Activated CD8-positive, alpha-beta memory T cell treated with anti-CD3 and anti-CD28 coated beads for 1 hour (primary cell): ENCODE measurements at places on chromosomes 12 and 14.

DNA sequence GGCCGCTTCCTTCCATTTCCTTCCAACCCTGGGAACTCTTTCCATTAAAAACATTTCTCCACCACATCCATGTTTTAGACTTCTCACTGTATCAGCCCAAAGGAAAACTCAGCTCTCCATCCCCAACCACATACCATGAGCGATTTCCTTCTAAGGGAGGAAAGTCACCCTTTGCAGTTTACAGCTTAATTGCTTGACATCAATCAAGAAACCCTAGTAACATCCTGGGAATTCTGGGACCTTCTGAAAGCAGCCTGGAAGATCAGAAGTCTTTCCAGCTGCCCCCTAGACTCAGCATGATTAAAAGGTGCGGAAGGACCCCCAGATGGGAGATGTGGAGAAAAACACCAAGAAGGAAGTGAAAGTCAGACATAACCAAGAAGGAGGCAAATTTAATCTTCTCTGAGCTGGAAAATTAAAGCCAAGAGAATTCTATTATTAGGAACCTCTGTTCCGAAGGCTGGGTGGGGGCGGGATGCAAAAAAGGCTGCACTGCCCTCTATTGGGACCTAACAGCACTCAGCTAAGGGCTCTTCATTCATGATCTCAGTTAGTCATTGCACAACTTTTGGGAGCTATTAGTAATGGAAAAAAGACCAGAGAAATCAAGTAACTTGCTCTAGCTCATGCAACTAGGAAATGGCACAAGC is 73.3 kb upstream of the PLXNC1 start:
- no peak for DNase-seq

- no peak for DNase-seq
These were observed 38.9 kb upstream of the DICER1 start for GRCh38 chr14:95196268-95196667.

- no peak for DNase-seq
These were observed 307.7 kb downstream of the CCDC91 start for GRCh38 chr12:28497889-28498411.

DNA sequence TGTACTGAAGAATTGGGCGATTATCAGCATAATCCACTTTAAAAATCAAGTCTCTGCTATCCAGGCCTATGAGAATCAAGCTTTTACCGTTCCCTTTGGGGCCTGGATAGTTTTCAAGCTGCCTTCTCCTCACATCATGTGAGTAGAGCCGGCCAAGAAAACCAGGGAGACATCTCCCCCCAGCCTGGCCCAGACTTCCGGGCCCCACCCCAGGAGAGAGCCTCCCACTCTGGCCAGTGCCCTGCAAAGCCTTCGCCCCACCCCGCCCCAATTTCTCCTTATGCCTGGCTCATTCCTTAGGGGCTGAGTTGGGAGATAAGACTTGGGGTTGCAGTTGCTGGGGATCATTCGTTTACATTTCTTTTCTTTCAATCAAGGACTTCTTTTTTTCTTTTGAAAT is 1.4 kb upstream of the TMEM132C start:
- no peak for DNase-seq

DNA sequence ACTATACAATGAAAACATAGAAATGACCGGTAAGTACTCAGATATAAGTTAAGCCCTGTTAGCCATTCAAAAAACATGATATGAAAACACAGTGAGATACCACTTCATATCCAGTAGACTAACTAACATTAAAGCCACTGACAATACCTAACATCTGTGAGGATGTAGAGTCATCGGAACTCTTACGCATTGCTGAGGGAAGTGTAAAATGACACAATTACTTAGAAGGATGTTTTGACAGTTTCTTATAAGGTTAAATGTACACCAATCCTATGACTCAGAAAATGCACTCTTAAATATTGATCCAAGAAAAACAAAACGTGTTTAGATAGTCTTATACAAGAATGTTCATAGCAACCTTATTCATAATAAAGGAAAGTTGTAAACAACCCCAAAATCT is 782.9 kb downstream of the BCL11B start:
- DNase-seq = no peak

GRCh38 chr12:123983822-123984485 is 10.9 kb downstream of the ZNF664 start:
- peak; percentile 6 for DNase-seq

DNA sequence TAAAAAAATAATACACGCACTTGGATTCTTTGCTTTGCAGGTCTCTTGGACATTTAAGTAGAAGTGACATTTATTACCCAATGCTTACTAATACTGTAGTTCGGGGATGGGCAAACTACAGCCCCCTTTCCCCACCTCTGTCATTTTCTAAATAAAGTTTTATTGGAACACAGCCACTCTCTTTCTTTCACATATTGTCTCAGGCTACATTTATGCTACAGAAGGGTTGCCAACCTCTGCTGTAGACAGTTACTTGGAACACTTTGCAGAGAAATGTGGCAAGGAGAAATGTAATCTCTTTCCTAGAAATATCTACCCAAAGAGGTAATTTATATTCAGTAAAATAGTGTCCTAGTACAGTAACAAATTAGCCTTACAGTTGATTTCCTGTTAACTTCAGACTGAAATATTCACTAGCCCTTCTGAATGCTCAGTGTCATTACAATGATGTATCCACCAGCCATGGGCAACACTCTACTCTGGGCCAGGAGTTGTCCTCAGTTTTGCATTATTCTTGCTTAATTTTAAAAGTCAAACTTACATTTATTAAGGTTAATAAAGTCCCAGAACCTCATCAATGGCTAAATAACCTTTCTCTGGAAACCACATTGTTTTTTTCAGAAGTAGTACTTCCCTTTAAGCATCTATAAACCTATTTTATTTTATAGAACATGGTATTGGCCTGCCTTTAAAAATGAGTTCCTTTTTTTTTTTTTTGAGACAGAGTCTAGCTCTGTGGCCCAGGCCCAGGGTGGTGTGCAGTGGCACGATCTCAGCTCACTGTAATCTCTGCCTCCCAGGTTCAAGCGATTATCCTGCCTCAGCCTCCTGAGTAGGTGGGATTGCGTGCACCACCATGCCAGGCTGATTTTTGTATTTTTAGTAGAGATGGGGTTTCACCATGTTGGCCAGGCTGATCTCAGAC is 269.6 kb upstream of the AMIGO2 start:
- no peak for DNase-seq

DNA sequence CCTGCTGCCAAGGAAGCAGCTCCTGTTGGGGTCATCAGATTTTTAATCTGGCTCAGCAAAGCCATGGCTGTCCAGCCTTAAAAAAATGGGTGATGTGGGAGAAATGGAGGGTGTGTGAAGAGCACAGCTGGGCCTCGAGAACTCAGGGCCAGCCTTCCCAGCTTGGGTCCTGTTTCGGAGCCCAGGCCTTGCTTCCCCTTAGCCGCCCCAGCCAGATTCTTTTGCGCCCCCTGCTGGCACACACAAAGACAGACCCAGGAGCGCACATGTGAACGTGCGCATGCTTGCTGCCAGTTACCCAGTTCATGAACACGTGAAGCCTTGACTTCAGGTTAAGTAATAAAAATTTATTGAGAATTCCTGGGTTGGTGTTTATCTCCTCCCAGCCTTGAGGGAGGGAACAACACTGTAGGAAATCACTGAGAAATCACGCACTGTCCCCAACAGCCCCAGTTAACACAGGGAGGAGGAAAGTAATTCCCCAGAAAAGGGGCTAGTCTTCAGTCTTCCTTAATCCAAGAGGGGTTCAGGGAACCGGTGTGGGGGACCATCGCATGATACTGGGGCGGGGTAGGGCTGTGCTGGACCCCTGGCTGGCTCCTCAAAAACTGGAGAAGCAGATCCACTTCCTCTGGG is 5.3 kb downstream of the PHB2 start:
- DNase-seq = peak; percentile 81

DNA sequence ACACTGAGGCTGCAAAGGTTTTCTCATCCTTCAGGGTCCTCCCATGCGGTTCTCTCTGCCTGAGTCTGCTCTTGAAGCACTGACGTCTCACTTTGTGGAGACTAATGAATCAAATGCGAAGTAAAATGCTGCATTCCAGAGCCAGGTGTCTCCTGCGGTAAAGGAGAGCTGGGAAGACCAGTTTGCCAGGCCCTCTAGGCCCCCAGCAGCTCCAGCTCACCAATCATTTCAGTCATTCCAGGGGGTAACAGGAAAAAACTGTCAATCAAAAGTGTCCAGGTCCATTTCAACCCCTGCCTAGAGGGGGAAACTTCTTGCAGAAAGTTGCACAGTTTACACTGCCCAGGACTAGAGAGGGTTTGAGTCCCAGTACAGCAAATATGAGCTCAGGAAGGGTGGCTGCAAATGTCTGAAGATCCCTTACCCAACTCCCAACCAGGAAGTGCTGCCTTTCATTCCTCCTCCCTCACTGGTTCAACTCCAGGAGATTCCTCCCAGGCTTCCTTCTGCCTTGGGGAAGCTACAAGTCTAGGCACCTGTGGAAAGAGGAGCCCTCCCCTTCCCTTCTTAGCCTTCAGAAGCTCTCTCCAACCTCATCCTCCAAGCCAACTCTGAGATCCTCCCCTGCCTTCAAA is 2.7 kb upstream of the NXPH4 start:
- DNase-seq = no peak

DNA sequence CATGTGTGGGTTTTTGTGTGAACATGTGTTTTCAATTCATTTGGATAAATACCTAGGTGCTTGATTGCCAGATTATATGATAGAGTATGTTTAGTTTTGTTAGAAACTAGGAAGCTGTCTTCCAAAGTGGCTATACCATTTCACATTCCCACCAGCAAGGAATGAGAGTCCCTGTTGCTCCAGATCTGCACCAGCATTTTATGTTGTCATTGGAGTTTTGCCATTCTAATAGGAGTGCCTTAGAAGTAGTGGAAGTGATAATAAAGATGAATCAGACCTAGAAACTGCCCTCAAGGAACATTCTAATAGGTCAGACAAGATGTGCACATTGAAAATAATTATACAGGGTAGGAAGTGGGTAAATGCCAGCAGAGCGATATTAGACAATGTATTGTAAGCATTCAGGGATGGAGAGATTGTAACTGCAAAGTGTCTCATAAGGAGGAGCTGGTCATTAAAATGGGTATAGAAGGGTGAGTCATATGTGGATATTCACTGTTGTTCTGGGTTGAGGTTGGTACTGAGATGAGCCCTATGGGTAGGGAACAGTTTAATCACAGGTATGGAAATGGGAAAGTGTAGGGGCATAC is 71.4 kb downstream of the MNAT1 start:
- no peak for DNase-seq

- no peak for DNase-seq
These were observed 21.8 kb downstream of the SLC15A4 start for GRCh38 chr12:128801879-128802391.

- DNase-seq = no peak
These were observed 171.0 kb upstream of the DAAM1 start for GRCh38 chr14:59017285-59017965.

DNA sequence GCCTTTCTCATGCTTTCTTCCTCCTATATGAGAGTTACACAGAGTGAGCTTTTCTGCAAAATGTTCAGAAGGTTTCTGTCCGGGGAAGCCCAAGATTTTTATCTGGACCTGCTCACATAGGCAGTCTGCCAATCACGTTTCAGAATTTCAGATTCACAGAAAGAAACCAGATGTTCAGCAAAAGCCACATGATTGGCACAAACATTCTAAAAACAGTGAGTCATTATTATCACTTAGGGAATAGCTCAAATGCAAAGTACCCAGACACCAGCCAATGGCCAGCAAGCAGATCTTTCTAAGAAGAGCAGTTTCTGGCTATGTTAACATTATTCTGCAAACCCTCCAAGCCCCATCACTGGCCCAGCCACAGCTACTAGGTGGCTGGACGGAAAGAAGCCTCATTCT is 1558.5 kb upstream of the TMEM132C start:
- no peak for DNase-seq

DNA sequence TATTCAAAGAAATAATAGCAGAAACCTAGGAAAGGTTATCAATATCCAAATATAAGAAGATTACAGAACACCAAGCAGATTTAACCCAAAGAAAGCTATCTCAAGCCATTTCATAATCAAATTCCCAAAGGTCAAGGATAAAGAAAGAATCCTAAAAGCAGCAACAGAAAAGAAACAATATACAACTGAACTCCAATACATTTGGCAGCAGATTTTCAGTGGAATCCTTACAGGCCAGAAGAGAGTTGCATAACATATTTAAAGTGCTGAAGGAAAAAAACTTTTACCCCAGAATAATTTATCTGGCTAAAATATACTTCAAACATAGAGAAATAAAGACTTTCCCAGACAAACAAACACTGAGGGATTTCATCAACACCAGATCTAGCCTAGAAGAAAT is 54.3 kb downstream of the DENND5B start:
- DNase-seq = no peak

- DNase-seq = no peak
These were observed 14.3 kb downstream of the PPP1R12A start for GRCh38 chr12:79920421-79921238.

DNA sequence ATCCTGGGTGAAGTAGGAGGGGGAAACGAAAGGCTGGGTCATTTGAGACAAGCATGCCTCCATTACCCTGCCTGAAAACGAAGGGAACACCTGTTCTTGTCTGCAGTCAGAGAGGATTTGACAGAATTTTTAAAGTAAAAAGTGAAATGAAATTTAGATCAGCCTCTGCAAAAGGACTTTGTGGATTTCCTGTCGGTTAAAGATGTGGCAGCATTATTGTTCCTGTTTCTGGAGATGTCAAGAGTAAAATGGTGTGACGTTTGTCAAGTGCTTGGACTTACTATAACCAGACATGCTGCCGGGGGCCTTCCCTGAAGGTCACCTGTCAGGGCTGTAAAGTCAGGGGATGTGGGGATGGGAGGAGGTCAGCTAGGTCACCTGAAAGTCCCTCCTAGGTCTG is 32.0 kb downstream of the NRXN3 start:
- no peak for DNase-seq

- no peak for DNase-seq
These were observed 70.9 kb downstream of the TRIM9 start for GRCh38 chr14:51023964-51024363.

DNA sequence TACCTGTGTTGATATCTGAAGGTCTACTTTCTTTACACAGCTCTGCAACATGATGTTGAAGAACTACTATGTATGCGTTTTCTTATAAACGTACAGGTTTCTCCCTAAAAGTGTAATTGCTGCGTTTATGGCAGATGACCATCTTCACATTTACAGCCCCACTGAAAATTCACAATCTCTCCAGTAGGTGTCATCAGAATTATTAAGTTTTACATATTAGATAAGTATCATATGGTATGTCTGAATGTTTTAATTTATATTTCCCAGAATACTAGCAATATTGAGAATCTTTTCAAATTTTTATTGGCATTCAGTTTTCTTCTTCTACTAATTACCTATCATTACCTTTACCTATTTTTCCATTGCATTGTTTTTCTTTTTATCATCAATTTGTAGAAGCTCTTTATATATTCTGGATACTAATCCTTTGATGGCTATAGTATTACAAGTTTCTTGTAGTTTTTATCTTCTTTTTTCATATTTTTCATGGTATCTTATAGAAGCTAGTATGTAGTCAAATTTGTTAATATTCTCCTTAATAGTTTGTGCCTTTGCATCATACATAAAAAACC is 123.5 kb downstream of the CAPZA3 start:
- DNase-seq = no peak

- no peak for DNase-seq
These were observed 18.8 kb downstream of the OS9 start for GRCh38 chr12:57712701-57713100.

GRCh38 chr12:112236386-112236785 is 111.0 kb downstream of the TRAFD1 start:
- DNase-seq = no peak

- no peak for DNase-seq
These were observed 168.6 kb downstream of the CPNE8 start for GRCh38 chr12:38736821-38737220.
